ENCODE measurements at places on chromosomes 2 and 18.

DNA sequence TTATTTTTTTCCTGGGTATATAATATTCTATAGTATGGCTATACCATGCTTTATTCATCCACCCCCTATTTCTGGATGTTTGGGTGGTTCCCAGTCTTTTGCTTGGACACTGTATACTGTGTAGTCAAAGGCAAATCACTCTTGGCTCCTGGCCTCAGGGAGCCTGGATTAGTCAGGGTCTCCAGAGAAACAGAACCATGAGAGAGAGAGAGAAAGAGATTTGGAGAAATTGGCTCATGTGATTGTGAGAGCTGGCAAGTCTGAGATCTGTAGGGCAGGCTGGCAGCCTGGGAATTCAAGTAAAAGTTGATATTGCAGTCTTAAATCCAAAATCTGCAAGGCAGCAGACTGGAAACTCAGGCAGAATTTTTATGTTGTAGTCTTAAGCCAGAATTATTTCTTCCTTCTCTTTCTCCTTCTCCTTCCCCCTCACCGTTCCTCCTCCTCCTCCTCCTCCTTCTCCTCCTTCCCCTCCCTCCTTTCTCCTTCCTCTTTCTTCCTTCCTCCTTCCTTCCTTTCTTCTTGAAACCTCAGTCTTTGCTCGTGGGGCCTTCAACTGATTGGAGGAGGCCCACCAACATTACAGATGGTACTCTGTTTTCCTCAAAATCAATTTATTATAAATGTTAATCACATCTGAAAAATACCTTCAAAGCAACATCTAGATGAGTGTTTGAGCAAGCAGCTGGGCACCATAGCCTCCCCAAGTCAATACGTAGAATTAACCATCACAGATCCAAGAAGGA lies 33.0 kb downstream of the CTIF start:
- DNase-seq, result no peak

GRCh38 chr2:136146564-136146963 lies 28.6 kb upstream of the CXCR4 start:
- no peak for DNase-seq

- DNase-seq, result no peak
Observed at GRCh38 chr18:77203071-77203470, 46.6 kb upstream of the GALR1 start.

DNA sequence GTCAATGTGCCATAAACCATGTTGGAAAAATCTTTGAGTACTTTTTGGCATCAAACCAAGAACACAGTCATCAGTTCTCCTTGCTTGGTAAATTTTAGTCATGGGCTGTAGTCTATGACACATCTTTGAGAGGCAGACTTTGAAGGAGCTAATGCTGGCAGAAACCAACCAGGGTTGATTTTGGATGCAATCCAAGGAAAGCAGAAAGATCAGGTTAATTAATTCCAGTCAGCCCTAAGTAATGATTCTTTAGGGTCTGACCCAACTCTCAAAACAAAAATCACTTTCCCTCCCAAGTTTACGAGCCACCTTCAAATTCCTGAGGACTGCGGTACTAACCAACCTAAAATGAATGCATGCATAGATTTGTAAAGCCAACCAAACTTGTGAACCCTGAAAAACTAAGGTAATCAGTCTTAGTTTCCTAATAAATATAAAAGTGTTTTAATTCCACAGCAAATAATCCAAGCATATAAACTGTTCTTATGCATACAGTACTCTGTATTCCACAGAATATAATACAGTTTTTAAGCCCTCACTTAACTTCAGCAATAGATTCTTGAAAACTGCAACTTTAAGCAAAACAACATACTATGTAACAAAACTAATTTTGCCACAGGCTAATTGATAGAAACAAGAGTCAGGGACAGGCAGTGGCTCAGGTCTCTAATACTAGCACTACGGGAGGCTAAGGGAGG lies 22.0 kb downstream of the AP1S3 start:
- DNase-seq, result no peak

DNA sequence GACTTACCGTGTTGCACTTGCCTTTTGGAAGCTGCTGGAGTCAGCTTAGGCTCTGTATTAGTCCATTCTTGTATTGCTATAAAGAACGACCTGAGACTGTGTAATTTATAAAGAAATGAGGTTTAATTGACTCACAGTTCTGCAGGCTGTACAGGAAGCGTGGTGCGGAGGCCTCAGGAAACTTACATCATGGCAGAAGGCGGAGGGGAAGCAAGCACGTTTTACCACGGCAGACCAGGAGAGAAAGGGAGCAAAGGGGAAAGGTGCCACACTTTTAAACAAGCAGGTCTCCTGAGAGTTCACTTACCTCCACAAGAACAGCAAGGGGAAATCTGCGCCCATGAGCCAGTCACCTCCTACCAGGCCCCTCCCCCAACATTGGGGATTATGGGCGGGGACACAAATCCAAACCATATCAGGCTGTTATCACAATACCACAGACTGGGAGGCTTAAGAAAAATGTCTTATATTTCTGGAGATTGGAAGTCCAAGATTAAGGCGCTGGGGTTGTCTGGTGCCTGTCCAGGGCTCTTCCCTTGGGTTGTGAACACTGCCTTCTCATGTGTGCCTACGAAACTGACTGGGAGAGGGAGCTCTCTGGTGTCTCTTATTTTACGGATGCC lies 3.6 kb upstream of the D2HGDH start:
- peak; percentile 63 for DNase-seq

GRCh38 chr2:230053753-230054478 lies 14.8 kb downstream of the SLC16A14 start:
- no peak for DNase-seq

DNA sequence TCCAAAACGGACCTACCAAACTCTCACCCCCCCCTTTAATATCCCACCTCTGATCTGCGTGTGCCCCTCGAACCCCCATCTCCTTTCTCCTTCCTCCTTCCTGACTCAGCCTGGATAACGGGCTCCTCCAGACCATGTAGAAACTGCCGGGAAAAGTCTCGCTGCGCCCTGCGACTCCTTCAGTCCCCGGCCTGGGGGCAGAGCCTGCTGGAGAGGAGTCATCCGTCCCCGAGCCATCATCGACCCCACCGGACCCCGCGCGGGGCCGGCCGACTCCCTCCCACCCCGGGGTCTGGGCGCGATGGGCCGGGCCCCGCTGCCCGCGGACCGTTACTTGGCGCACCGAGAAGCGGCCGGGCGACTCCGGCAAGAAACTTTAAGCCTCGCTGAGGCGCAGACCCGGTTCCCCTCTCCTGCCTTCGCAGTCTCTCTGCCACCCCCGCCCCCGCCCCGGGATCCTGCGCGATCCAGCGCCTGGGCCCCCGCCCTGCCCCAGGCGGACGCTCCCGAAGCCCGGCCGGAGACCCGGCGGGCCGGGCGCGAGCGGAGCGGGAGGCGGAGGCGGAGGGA lies 3.4 kb downstream of the ZEB2 start:
- DNase-seq, result peak; percentile 58

GRCh38 chr2:108414256-108414876 lies 34.6 kb upstream of the GCC2 start:
- no peak for DNase-seq

GRCh38 chr2:99469394-99469793 lies 20.4 kb downstream of the REV1 start:
- DNase-seq, result no peak
